ENCODE measurements at places on chromosomes 6 and 20. TPM values are rescaled to one million over a fixed set of nuclear protein-coding genes. Genes with fewer than 3 reads are reported as not detected.

DNA sequence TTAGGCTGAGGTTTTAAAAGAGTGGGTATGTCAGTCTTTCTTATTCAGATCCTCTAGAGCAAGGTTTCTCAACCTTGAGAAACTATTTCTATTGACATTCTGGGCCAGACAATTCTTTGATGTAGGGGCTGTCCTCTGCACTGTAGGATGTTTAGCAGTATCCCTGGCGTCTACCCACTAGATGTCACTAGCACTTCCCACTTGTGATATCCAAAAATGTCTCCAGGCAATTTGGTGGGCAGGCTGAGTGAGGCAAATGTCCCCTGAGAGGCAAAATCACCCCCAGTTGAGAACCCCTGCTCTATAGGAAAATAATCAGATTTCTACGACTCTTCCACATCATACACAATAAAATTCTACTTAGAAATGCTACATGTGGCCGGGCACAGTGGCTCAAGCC, 7.7 kb upstream of the ZKSCAN8 start:
- DNase-seq, result no peak

DNA sequence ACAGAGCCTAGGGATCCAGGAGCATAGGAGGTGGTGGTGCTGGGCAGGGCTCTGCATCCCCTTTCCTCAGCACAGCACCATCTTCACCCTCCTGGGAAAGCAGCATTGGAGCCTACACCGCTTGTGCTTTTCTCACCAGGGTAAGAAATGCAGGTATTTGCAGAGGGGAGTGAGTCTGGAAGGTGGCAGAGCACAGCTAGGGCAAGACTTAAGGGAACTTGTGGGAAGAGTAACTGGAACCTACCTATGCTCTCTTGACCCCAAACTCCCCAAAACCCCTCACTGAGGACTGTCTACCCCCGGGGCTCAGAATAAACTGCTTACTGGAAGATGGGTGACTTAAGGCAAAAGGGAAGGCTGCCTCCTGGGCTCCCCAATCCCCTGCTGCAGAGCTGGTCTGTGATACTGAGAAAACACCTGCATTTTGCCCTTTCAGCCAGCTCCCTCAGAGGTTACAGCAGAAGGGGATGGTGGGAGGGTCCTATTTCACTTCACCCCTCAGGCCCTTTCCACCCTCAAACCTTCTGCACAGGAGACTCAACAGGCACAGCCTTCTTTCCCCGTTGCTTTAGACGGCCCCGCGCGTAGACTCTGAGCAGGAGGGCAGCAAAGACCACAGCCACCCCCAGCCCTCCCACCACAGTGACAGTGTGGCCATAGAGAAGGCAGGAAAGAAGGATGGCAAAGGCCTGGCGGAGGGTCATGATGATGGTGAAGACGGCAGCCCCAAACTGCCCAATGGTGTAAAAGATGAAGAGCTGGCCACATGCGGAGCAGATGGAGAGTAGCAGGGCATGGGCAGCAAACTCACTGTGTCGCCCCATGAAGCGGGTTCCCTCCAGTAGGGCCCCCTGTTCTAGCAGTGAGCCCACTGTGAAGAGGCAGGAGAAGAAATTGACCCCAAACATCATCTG, 2.9 kb downstream of the SLC35B2 start:
- DNase-seq, result no peak

DNA sequence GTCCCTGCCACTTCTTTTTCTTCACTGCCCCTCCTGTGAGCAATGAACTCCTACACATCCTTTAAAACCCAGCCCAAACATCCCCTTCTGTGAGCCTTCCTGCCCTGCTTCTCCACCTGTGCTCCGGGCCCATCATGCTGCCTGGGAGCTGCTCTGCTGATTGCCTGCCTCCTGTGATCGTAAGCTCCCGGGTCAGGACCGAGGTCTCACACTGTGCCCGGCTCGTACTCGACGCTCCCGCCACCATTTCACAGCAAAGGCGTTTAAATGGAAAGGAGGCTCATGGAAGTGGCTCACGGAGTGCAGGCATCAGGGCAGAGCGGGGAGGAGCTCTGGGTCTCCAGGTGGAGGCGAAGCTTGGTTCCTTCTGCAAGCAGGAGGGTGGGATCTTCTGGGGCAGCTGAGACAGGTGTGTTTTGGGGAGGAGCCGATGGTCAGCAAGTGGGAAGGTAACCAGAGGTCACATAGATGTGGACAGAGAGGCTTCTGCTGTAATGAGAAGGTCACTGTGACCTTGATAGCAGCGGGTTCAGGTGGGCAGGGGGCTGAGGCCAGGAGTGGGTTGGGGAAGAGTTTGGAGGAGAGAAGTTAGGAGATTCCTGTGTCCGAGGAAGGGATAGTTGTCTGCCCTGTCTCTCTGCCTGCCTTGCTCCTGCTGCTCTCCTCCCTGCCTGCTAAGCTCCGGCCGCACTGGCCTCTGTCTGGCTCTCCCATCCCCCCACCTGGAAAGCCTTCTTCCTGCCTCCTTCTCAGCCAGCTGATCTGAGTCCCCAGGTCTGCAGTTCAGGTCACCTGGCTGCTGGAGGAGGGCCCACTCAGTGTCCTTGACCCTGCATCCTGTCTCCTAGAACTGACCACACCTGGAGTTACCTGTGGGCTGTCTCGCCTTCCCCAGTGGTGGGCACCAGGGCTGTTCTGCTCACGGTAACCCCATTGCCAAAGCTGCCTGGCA, 52.7 kb upstream of the FRMD1 start:
- no peak for DNase-seq

GRCh38 chr6:35435074-35435837, 16.9 kb upstream of the FANCE start:
- DNase-seq, result no peak

DNA sequence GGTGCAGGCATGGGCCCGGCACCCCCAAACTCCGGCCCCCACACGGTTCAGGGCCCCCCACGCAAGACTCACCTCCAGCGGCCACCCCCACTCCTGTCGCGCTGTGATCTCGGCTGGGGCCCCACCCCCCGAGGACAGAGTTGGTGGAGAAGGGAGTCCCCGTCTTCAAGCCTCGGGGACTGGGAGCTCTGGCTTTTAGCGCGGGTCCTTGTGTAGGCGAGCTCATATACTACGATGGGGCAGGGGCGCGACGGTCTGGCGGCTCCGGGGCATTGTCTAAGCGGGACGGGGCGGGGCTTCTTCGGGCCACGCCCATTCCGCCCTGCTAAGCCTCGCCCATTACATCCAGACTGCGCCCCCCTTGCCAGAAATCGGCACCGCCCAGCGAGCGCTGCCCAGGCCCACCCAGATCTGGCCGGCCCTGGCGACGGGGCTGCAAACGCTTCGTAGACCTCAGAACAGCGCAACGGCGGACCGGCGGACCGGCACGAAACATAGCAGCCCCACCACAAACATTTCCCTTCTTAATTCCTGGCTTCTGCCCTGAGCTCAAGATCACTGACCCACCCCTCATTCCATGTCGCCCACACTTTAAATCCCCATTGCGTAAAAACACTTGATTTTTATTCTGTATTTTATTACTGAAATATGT, 1.0 kb upstream of the DDAH2 start:
- DNase-seq, result peak; percentile 13

DNA sequence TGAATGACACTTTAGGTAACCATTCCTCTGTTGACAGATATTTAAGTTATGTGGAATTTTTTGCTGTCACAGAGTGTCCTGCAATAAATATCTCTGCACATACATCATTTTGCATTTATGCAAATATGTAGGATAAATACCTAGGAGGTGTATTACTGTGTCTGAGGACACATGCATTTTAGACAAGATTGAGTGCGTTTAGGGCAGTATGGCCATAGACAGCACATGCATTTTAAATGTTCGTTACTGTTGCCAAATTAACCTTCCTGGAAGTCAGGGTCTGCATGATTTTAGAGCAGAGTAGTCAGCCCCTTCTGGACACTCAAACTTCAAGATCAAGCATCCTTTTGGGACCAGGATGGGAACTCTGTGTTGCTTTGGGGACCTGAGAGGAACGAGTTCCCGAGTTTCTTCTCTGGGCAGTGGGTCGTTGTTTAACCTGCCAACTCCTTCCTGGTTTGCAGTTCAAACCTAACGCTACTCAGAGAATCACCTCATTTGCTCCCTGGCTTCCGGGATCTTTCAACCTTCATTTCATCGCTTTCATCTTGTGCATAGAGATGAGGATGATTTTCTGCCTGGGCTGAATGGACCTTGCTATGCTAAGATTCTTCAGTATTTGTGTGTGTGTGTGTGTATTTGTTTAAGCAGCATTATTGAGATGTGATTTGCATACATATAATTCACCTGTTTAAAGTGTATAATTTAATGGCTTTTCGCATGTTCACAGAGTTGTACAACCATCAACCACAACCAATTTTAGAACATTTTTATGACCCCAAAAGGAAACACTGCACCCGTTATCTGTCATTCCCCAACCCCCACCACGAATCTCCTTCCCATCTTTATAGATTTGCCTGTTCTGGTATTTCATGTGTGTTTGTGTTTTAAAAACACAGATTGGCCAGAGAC, 9.8 kb downstream of the BCAS4 start:
- no peak for DNase-seq

- no peak for DNase-seq
Observed at GRCh38 chr20:63064745-63065711, 58.3 kb upstream of the BHLHE23 start.

DNA sequence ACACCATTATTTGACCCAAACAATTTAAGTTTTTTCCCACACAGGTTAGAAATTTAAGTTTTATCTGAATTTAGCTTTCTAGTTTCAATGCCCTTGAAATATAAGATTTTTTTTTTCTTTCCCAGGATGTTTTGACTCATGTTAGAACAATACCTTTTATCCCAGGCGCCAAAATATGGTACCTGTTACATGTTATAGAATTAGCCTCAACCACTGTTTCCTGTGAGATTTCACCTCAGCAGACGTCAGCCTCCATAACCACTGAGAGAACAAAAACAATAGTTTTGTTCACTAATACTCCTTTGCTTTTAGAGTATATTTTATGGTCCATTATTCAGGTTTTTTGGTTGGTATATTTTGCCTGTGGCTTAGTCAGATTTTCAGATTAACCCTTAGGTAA, 302.9 kb downstream of the CDKAL1 start:
- DNase-seq, result peak; percentile 10

DNA sequence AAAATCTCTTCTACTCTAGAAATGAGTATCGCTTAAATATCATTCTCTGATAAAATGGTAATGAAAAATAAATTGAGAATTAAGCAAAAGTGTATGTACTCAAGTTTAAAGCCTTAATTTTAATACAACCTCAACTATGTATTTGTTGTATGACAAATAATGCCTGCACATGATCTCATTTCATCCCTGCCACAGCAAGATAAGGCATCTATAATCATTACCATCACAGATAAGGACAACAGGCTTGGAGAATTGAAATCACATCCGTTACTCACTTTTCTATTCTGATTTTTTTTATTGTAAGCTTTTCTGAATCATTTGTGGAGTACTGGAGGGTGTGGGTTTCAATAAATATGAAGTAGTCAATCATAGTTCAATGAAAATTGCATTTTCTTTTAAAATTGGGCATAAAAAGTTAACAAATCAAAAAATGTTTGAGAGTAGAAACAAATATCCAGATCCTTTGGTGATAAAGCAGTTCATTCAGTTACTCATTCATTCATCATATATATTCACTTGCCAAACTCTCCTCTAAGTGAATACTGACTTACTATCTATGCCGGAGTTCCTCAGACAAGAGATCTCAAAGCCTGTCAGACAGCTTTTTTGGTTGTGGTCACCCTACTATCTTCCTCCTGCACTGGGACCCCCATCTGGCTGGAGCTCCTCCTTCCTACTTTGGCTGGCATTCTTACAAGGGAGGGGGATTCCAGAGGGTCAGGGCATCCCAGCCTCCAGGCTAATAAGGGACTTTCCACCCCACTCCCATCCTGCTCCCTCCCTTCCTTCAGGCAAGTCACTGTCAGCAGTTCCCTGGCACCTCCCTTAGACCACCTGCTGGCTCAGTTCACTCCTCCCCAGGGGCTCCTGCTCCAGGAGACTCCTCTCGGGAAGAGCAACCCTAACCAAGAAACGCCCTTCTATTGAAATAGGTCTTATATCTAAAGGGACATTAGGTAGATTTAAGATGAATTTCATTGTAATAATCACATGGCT, 118.6 kb downstream of the OGFRL1 start:
- no peak for DNase-seq

- no peak for DNase-seq
Observed at GRCh38 chr6:16944596-16944995, 157.3 kb upstream of the STMND1 start.

DNA sequence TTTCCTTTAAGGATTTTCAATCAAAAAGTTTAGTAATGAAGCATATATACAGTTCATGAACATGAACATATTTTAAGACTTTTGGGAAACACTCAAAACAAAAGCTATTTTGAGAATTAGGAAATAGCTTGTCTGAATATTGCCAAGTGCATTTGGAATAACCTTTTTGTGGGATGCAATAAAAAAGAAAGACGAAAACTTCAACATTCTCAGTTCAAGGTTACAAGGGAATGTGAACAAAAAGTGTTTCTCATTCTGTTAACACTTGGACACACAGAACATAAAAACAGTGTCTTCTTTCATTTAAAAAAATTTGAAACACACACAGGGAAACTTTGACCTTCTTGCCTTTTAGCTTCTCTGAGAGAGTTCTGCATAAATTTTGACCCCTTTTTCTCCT, 72.7 kb upstream of the TCF21 start:
- DNase-seq, result no peak

- no peak for DNase-seq
Observed at GRCh38 chr6:142011156-142011555, 121.6 kb upstream of the GJE1 start.

GRCh38 chr6:3009930-3010329, 10.2 kb downstream of the NQO2 start:
- DNase-seq, result no peak

GRCh38 chr6:34389034-34389433, 3.4 kb downstream of the NUDT3 start:
- DNase-seq, result no peak

GRCh38 chr6:35343835-35344550, 1.6 kb downstream of the PPARD start:
- no peak for DNase-seq

- DNase-seq, result no peak
Observed at GRCh38 chr6:109304284-109305015, 77.8 kb downstream of the CD164 start.

GRCh38 chr6:136410201-136411024, 120.8 kb upstream of the BCLAF1 start:
- DNase-seq, result no peak

DNA sequence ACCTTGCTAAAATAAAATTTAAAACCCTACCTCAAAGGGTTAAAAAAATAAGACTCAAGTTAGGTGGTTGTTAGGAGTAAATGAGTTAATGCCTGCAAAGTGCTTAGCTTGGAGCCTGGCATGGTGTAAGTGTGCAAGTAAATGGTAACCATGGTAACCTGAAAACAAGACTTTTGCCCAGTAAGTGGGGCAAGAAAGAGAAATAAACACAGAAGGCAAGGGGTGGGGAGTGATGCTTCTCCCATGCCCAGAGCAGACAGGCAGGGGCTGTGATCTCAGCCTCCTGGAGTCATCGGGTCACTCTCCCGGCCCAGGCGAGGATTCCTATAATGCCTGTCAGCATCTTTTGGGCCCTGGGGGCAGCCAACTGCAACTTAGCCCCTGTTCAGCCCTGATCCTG, 59.2 kb upstream of the SLC32A1 start:
- no peak for DNase-seq

Gene SLC26A8
- total RNA-seq, result not detected

Gene RWDD1
- 29.3 TPM for total RNA-seq

Gene OPN5
- total RNA-seq, result not detected

Gene TDP2
- 46.6 TPM for total RNA-seq

Gene WFDC12
- not detected for total RNA-seq

Gene SIRPB2
- 0.09 TPM for total RNA-seq

Gene AGPAT1
- 23.5 TPM for total RNA-seq

Gene RNF217
- 0.35 TPM for total RNA-seq

Gene SPATS1
- not detected for total RNA-seq

Gene BTN1A1
- not detected for total RNA-seq

Gene ERVFRD-1
- total RNA-seq, result not detected

Gene TENT5A
- total RNA-seq, result 3.2 TPM
